Choroid plexus epithelial cell (primary cell): ENCODE measurements at places on chromosomes 13 and 19.
A peak's percentile ranks its signal among the peaks of the same experiment; 100 is the strongest.

DNA sequence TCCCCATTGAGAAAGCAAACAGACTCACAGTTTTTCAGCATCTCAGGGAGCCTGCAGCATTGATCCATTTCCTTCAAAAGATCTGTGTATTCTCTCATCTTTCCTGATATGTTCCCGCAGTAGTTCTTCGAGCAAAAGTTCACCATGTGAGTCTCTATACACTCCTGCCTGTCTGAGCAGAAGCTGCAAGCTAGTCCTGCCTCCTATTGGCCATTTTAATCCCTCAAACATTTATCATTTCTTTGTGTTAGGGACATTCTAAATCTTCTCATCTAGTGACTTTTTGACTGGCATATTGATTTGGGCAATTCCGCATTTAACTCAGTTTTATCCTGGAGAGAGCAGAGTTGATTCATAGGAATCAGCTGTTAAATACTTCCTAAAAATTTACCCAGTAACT is 660.4 kb upstream of the KLF12 start:
- peak; percentile 44 for DNase-seq

- no peak for DNase-seq
Measured at GRCh38 chr19:35317464-35318043, 11.4 kb upstream of the CD22 start.

DNA sequence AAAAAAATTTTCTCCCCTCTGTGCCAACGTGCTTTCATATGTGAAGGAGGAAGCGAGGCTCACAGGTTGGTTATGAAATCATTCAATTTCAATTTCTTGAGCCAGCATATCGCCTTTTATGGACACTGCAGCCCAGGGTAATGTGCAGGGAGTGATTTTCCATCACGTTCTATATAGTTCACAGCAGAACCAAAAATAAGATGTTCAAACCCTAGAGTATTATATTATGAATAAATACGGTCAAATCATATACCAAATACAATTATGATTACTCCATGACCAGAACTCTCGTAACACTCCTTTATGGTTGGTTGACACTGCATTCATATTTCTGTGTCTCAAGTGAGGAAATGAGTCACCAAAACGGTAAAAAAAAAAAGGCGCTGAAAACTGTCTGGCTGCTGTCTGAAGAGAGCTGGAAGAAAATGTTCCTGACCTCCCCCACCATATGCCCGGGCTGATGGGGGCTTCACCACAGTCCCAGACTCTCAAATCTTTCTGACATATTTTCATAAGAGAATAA is 75.8 kb upstream of the UBAC2 start:
- peak; percentile 78 for DNase-seq

DNA sequence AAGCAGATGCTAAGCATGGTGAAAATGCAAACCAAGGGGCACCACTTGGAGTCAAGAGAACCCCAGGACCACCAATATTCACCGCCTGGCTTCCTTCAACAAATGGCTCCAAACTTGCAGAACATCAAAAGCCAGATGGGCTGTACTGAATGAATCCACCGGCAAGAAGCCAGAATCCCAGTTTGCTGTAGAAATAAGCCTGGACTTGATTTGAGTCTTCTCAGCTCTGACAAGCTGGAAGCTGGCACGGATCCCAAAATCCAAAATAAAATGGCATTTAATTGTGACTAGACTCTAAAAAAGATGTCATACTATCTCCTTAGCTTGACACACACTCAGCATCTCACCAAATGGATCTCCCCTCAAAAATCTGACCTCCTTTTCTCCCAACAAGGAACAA is 11.9 kb downstream of the EFNB2 start:
- no peak for DNase-seq

DNA sequence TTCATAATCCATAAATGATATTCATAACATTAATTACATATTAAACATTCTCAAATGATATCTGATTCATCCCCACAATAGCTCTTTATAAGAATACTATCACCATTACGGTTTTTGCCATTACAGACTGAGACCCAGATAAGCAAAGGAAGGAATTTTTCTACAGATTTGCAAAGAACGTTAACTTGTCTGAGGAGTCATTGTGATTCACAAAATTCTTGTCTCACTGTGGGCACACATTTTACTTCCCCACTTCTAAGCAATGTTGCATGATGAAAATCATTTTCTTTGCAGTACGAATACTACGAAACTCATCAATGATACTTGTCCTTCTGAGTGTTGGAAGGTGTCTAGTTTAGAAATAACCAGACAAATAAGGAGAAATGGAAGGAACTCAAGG is 70.1 kb downstream of the NALCN start:
- DNase-seq, result no peak
